Mucosa of descending colon (tissue), 3 donors: ENCODE measurements at places on chromosomes 2 and 18. TPM values are rescaled to one million over a fixed set of nuclear protein-coding genes. Genes with fewer than 3 reads are reported as not detected.

DNA sequence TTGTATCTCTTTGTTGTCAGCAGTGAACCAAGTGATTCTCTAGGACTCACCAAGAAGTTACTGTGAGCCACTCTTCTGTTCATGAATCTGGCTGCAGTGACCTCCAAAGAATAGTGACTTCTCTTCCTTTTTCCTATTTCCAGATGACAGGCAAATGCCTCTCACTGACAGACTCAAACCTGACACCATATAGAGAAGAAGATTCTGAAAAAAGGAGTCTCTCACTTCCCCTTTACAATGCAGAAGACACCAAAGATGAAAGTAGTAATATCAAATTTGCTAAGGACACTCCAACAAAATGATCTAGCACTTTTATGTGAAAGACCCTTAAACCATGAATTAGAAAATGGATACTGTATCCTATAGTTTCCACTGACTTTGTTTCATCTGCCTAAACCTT, 44.4 kb upstream of the SETBP1 start:
- no peak for DNase-seq

STARD6 gene
- not detected for total RNA-seq

GRCh38 chr2:98172150-98172765, 85.3 kb downstream of the VWA3B start:
- no peak for DNase-seq

CRYBA2 gene
- 1.2 TPM for total RNA-seq

GRCh38 chr2:167803449-167803988, 443.9 kb downstream of the STK39 start:
- no peak for DNase-seq

DNA sequence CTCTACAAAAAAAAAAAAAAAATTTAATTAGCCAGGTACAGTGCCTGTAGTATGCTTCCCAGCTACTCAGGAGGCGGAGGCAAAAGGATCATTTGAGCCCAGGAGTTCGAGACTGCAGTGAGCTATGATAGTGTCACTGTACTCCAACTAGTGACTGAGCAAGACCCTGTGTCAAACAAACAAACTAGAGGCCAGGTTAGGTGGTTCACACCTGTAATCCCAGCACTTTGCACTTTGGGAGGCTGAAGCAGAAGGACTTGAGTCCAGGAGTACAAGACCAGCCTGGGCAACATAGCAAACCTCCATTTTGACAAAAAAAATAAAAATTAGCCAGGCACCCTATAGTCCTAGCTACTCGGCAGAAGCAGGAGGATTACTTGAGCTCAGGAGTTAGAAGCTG, 13.4 kb downstream of the HDLBP start:
- DNase-seq = no peak

DNA sequence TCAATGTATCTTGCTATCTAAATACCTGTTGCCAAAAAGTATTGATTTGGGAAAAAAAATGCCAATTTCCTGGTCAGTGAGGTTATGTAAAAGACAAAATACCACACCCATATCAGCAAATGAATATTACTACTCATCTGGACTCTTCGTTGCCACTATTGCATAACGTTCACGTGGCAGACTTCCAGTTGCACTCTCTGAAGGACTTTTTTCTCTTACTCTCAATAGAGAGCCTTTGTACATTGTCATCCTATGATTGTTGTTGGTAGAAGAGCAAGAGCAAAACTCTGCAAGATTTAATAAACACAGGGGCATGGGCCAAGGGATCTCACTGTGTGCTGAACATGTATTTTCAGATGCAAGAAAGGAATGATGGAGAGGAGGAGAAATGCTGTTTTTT, 689.8 kb downstream of the MBD2 start:
- no peak for DNase-seq

DCDC2C gene
- total RNA-seq = not detected

GRCh38 chr2:28591711-28592335, 96.0 kb downstream of the PLB1 start:
- DNase-seq = no peak

GRCh38 chr2:26324903-26325302, 21.0 kb upstream of the SELENOI start:
- no peak for DNase-seq

RFX8 gene
- total RNA-seq = not detected

GRCh38 chr2:187689372-187689771, 135.1 kb upstream of the TFPI start:
- DNase-seq = no peak

GRCh38 chr2:204982303-204982702, 437.0 kb downstream of the PARD3B start:
- no peak for DNase-seq

GRCh38 chr2:29477186-29477585, 362.0 kb downstream of the CLIP4 start:
- DNase-seq = no peak

GRCh38 chr2:200781616-200782015, 30.1 kb upstream of the BZW1 start:
- no peak for DNase-seq

GRCh38 chr2:88671786-88672427, 19.6 kb upstream of the RPIA start:
- DNase-seq = no peak

GRCh38 chr2:173086518-173087213, 11.0 kb downstream of the MAP3K20 start:
- no peak for DNase-seq

DNA sequence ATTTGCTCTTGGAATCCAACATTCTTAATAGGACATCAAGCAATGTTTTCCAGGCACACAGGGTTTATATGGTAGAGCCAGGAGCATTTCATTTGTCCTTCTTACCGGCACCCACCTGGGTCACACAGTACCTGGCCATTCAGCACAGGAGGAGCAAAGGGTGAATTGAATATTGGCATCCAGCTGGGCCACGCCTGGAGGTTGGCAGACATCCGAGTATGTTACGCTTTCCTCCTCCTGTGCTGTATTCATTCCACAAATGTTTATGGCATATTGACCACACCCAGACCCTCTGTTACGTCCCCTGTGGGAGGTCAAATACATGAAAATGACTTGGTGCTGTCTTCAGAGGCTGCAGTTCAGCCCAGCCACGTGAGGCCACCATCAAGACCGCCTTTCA, 206.2 kb downstream of the RTP5 start:
- peak; percentile 79 for DNase-seq
